ENCODE measurements at places on chromosomes 6 and 20.

DNA sequence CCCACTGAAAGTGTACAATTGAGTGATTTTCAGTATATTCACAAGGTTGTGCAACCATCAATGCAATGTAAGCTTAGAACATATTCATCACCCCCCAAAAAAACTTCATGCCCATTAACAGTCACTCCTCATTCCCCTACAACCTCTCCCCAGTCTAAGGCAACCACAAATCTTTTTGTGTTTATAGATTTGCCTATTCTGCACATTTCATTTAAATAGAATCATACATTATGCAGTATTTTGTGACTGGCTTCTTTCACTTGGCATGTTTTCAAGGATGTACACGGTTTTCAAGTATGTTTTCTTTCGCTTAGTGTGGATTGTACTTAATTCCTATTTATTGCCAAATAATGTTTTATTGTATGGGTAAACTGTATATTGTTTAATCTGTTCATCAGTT is 329.3 kb upstream of the RNF24 start:
- no peak for DNase-seq

GRCh38 chr6:99993533-99994251 is at the start of gene MCHR2:
MCHR2 (minus strand) TSS chr6:99994223; CDS start chr6:99956147, 38,076 bp downstream.
- no peak for DNase-seq

- no peak for DNase-seq
These were observed 21.5 kb downstream of the OR2B2 start for GRCh38 chr6:27890445-27891319.

DNA sequence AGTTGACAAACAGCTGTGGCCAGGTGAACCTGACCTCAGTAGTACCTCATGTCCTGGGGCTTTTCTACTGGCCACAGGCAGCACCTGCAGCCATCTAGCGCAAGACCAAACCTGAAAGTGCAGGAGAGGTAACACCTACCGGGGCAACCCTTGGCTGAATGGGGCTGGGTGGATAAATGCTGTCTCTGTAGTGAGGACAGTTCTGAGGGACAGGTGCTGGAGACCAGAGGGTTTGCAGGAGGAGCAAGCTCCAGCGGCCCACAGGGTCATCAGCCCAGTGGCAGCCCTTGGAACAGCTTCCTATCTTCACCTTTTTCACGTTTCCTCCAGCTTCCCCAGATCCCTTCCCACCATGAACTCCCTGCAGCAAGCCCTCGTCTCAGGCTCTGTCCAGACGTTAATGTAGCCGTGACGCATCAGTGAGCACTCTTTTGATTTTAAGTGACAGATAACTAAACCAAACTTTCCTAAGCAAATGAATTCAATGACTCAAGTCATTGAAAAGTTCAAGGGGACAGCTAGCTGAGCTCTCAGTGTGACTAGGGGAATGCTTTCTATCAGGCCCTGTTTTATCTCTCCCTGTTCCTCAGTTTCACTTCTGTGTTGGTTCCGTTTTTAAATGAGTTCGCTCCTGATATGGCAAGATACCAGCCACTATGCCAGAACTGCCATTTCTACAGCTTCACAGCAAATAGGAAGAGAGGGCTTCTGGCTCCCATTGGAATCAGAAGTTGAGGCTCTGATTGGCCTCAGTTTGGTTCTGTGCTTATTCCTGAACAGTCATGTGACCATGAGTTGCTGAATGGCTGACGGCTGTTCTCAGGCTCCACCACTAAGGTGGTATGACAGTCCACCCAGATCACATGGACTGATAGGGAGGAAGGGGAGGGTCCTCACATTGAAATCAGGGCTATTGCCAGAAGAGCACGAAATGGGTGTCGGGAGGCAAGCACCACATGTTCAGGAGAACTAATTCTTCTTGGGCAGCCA is 12.1 kb upstream of the PFDN4 start:
- DNase-seq = no peak

- no peak for DNase-seq
These were observed 64.1 kb downstream of the FAM50B start for GRCh38 chr6:3913077-3913957.

All from NCI-H1436 treated with DMSO at 0.1 percent for 48 hours (cell line).